Cortex of kidney (tissue), 1 donor: ENCODE measurements at places on chromosomes 11 and 22.

DNA sequence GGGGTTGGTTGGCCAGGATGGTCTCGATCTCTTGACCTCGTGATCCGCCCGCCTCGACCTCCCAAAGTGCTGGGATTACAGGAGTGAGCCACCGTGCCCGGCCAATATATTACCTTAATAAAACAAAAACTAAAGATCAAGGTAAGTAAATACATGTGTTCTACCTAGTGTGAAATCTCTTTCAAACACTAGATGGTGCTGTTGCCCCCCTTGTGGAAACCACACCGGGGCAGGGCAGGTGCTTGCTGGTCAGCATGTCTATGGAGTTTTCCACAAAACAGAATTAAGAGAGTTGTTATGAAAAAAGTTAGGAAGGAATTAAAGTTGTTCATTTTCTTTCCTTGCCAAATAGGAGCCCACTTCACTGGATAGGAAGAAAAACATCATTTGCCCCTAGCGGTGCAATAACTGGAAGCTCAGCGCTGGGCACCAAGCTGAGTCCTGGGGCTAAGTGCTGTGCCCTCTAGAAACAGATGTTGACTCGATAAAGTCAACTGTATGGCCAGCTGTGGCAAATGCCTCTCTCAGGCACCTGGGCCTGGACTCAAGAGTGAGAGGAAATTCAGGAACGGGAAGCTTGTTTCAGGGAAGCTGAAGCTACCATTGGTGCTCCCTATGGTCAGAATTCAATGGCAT lies 6.3 kb upstream of the KCNJ5 start:
- DNase-seq, result no peak

DNA sequence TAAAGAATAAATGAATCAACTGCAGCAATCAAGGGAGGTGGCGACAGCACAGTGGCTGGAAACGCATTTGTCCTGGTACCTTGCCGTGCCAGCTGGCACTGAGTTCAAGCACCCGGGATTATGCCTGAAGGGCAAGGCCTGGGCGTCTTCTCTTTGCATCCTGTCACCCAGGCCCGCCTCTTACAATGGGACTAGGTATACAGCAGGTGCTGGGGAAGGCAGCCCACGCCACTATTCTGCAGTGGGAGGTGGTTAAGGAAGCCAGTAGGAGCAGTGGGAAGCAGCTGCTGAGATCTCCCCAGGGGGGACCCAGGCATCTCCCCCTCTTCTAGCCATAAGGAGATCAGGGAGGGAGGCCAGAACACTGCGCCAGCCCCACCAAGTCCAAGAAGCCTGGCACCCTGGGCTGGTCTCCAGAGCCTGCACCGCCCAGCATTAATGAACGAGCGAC lies 15.3 kb upstream of the BAIAP2L2 start:
- DNase-seq, result no peak

- DNase-seq, result no peak
Measured at GRCh38 chr11:132154781-132155180, 784.4 kb downstream of the NTM start.

DNA sequence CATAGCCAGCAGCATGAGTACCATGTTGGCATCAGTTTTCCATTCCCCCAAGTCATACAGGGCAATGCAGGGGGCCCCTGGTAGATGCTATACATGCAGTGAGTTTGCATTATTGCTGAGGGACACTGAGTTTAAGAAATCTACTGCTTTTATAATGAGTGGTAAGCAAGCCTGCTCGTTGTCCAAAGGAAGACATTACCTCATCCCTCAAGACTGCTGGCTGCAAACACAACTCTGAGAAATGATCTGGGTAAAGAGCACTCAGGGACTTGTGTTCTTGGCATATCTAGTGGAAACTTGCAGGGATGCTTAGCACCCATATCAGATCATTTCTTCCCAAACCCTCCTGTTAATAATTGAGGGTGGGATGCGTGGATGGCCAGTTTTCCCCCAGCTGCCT lies 77.9 kb downstream of the CWC15 start:
- DNase-seq, result no peak

GRCh38 chr11:72102162-72102561 lies 935 bp downstream of the LAMTOR1 start:
- no peak for DNase-seq

DNA sequence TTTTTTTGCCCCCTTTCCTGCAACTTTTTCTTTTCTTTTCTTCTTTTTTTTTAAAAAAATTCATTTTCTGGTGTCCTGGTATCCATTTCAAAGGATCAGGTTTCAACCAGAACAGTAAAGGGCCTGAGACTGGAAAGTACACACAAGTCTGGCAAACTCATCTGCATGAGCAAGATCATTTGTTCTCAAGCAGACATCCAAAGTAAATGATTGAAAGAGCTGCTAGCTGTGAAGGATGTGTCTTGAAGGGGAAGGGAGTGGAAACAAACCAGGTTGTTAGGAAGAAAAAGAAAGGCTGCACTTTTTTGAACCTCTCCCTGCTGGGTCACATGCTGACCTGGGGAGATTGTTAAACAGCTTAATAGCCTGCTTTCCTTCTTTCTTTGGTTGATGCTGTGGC lies 5.3 kb downstream of the YAP1 start:
- no peak for DNase-seq

GRCh38 chr22:42310291-42311015 lies 40.0 kb upstream of the TCF20 start:
- no peak for DNase-seq

DNA sequence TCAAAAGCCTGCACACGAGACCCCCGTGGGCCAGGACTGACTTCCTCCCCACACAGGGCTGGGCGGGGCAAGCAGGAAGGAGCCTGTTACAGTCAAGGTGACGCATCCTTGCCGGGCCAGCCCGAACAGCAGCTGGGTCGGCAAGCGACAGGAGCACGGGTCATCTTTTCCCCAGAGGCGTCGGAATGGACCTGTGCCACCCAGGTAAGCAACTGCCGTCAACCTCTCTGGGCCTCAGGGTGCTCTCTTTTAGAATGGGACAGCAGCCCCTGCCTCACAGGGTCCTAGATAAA lies at the start of gene CYTH4:
CYTH4 (plus strand) TSS at position 124 of the 293 bp plus-strand sequence; CDS start at position 186, 62 bp downstream.
- DNase-seq, result no peak

DNA sequence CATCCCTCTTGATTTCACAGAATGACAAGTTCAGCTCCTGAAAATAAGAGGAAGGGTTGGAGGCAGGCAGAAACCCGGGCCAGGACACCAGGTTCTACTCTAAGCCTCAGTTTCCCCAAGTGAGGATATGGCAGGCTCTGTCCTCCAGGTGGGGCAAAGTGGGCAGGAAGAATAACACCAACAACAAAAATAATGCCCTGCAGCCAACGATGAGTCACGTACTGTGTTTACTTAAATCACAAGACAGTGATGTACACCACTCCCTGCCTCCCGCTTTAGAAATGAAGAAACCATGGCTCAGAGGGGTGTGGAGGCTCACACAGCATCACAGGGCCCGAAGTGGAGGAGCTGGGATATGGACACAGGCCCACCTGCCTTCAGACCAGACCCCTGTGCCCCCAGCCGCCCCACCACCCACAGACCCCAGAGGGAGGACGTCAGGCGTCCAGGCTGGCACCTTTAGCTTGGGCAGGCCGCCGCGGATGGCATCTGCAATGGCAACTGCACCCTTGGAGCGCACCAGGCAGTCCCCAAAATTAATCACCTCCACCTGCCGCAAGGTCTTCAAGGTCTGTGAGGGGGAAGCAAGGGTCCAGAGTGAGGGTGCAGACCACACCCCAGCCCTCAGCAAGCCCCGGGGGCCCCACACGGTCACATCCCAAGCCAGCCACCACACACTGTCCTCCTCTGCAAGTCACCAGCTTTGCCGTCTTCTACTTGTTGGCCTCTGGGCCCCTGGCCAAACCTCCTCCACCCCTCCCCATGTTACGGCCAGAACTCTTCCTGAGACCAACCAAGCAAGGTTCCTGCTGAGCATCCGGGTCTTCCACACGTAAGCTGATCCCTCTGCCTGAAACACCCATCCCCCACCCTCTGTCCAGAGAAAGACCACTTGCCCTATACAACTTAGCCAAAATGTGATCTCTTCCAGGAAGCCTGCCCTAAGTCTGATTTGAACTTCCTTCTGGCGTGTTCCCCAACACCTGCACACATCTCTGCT lies 15.8 kb upstream of the CHADL start:
- no peak for DNase-seq

DNA sequence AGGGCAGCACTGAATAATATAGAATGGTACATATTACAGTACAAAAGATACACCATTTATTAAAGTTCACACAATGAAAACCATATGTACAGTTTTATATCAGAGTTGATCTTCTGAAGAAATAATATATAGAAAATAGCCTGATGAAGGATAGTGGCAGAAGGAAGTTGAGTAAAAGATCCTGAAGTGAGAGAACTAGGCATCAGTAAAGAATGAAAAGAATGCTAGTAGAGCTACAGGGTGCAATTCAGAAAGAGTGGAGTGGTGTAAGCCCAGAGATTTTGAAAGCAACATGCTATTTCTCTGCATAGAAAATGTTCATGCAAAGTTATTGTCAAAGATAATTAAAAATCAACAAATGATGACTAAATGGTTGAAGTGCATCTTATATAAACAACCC lies 1552.7 kb upstream of the TENM4 start:
- no peak for DNase-seq

DNA sequence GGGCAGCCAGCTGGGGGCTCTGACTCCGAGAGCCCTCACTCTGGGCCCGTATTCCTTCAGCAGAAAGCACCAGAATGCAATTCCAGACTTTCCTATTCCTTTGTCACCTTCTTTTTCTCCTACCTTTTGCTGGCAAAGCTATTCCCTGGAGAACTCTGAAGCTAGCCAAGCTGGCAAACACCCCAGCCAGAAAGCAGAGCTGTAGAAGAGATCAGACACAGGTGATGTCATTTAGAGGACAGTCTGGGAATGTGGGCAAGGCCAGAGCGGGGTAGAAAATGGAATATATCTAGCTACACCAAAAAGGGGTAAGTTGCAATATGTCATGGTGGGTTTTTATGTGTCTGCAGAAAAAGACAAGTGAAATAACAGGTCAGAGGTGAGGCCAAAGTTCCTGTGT lies 205.1 kb downstream of the NXPE2 start:
- no peak for DNase-seq

- no peak for DNase-seq
Measured at GRCh38 chr11:77409046-77409445, 64.8 kb downstream of the PAK1 start.

- DNase-seq, result no peak
Measured at GRCh38 chr22:45246060-45246985, 5.6 kb upstream of the KIAA0930 start.

DNA sequence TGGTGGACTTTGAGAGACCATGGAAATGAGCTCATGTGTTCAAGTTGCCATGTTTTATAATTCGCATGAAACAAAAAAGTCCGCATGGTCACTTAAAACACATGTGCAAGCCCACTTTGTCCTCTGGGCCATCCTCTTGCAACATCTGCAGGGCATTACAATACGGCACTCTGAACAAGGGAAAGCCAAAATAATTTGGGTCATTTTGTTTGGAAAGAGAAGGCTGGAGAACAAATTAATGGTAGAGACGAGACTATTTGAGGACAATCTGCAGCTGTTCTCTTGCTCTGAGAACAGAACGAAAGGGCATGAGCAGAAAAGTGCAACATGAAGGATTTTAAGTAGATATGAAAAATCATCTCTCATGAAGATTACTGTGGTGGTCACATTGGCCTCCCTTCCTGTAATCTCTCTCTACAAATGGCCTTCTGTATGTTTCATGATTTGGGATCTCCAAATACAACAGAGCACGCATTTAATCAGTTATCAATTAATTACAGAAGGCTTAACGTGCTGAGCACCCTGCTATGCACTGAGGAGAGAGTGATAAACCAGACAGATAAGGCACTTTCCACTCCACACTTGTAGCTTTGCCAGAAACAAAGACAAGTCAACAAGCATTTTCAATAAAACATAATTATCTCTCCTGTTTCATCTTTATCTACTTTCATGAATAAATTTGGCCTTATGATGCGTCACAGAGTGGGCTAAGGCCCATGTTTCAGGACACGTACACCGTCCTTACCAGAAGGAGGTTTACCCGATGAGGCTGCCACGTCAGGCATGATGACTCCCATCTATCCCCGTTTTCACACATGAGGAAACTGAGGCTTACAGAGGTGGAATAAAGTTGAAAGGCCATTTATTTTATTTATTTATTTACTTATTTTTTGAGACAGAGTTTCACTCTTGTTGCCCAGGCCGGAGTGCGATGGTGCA lies 384.1 kb downstream of the LARGE1 start:
- no peak for DNase-seq

DNA sequence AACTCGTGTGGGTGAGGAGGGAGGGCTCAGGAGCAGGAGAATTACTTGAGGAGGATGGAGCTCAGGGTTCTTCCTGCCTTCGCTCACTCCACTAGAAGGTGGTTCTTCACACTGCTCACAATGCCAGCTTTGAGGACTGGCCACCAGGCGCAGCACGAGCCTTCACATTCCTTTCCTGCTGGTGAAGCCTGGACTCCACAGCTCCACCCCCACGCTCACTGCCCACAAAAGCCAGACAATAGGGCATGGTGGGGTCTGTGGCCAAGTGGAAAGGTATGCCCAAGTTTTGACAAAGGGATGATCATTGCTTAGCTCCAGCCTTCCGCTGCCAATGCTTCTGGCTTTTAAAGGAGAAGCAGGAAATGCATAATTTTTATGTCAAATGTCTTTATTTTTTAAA lies 58.0 kb upstream of the FADD start:
- no peak for DNase-seq

DNA sequence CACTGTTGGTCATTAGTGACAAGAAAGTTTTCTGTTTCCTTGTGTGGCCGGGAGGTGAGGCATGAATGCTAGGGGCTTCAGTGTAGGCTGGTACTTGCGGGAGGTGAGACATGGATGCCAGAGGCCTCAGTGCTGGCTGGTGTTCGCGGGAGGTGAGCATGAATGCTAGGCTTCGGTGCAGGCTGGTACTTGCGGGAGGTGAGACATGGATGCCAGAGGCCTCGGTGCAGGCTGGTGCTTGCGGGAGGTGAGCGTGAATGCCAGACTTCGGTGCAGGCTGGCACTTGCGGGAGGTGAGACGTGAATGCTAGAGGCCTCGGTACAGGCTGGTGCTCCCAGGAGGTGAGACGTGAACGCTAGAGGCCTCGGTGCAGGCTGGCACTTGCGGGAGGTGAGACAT lies 48.4 kb downstream of the ANO1 start:
- DNase-seq, result no peak

DNA sequence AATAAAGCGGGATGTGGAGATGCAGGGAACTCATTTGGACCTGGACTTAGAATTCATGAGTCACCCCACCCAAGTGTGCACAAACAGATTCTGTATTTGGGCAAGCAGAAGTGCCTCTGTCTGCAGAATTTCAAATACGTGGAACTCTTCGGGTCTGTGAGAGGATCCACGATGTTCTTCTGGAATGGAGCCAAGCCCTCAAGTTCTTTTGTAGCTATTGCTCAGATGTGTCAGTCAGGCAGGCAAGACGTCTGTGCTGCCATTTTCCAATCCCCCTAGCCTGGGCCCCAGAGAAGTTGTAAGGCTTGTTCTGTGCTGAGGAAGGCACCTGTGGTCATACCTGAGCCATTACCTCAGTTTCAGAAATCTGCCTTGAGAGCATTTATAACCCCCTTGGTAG lies 132.8 kb upstream of the RASSF10 start:
- DNase-seq, result no peak
